Caco-2 (cell line): ENCODE measurements at places on chromosomes 3 and 15. TPM values are rescaled to one million over a fixed set of nuclear protein-coding genes. Genes with fewer than 3 reads are reported as not detected.

Gene CHRM5
- not detected in 2 replicates for total RNA-seq

DNA sequence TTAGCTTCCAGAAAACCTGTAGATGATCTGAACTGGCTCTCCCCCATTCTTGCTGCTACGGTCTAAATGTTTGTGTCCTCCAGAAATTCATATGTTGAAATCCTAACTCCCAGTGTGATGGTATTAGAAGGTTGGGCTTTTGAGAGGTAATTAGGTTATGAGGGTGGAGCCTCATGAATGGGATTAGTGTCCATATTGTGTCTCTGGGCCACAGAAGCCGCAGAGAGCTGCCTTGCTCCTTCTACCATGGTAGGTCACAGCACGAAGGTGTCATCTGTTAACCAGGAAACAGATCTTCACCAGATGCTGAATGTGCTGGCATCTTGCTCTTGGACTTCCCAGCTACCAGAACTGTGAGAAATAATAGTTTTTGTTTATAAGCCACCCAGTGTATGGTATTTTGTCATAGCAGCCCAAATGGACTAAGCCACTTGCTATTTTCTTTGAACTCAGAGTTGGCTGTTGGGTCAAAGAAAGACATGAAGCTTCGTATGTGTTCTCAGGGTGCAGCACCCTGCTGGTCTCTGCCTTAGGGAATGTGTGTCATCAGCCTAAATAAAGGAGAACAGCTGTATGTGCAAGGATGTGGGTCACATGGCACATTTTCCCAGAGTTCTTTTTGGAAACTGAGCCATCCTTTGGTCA lies 317.5 kb upstream of the SLCO3A1 start:
- DNase-seq = no peak
- peaks cover 37% of the 10 kb centered on the region for H3K4me1 ChIP-seq
- no peak overlapping the region for H3K4me3 ChIP-seq
- H3K27me3 ChIP-seq = no peaks in the 10 kb centered on the region

DNA sequence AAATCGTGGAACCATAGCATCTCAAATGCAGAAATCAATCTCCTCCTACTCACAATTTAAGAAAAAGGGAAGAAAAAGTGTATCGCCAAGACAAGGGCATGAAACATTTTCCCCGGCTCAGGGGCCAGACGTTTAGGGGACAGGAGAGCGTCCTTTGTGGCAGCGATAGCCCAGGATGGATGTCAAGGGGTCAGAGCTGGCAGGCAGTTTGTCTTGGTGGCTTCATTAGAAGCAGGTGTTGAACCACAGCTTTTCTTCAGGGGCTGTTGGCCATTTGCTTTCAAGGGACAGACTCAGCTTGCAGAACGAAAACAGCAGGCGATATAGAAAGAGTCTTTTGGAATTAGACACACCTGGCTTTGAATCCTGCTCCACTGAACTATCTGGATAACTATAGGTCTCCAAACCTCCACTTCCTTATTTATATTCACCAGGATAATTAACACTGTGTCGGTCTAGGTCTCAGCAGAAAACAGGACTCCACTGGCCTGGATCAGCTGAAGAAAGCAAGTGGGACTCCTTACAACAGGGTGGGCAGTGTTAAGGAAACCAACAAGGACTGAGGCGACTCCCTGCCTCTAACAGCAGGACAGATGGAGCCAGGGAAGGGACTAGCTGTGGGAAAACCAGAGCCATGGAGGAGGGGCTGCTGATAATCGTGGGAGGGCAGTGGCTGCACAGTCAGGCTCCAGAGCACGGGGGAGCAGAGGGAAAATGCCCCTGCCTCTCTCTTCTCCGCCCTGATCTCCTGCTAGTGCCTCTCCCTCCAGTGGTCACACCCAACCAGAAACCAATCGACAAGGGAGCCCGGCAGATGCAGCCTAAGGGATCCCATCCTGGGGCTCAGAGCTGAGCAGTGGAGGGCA lies 123.6 kb downstream of the LIPC start:
- H3K36me3 ChIP-seq = no peaks in the 10 kb centered on the region
- peak; percentile 34 for DNase-seq
- no peak overlapping the region for H3K27ac ChIP-seq
- H3K4me1 ChIP-seq = peaks cover 18% of the 10 kb centered on the region; the same call in 1 of the 2 replicates
- no peaks in the 10 kb centered on the region for H3K27me3 ChIP-seq
- no peak overlapping the region for H3K4me3 ChIP-seq

Gene SPSB4
- total RNA-seq = not detected in 2 replicates

Gene CISH
- 2.9 and 3.4 TPM in 2 replicates for total RNA-seq

Gene PARP15
- total RNA-seq = 0.07 TPM in 1 of 2 replicates, not detected in the other

Gene FANCD2OS
- total RNA-seq = not detected in 2 replicates

DNA sequence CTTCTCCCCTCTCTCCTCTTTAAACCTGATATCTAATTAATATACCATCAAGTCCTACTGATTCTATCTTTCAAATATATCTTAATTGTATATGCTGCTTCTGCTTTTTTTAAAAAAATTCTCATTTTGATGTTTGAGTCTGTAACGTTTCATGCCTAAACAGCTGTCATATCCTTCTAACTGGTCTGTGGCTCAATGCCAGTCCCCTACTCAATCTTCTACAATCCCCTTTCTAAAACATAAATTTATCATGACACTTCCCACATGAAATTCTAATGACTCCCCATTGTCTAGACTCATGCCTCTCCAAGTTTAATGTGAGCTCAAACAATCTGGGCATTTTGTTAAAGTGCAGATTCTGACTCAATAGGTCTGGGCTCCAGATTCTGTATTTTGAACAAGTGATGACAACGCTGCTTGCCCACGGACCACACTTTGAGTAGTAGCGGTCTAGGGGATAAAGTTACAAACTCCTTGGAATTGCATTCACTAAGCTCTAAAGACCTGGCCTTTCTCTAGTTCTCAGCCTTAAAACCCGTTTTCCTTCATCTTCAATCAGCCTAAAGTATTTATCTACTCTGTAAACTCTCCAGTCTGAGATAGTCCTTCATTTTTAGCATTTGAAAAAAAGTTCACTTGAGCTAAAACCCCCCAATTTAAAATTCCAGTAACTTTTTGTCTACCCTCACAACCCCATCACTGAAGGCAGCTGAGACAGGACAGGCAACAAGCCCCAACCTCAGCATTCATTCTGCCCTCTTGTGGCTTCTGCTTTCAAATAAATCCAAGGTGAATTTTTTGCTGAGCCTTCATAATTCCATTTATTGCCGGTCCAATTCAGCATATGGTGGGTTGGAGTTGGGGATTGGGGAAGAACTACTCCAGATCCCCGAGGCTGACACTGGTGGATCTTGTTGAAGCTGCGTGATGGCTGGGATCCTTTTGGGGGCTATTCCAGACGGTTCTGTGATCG lies 88.1 kb upstream of the THRB start:
- no peak overlapping the region for H3K27ac ChIP-seq
- H3K4me1 ChIP-seq = no peaks in the 10 kb centered on the region
- H3K27me3 ChIP-seq = no peaks in the 10 kb centered on the region
- H3K4me3 ChIP-seq = no peak overlapping the region

GRCh38 chr3:105260385-105260784 lies 106.3 kb upstream of the ALCAM start:
- H3K4me3 ChIP-seq = no peak overlapping the region
- H3K27me3 ChIP-seq = no peaks in the 10 kb centered on the region
- DNase-seq = no peak
- no peaks in the 10 kb centered on the region for H3K4me1 ChIP-seq
- H3K36me3 ChIP-seq = no peaks in the 10 kb centered on the region

GRCh38 chr3:179672918-179673317 lies 20.1 kb downstream of the USP13 start:
- DNase-seq = no peak
- H3K4me1 ChIP-seq = peaks cover 10% of the 10 kb centered on the region; the same call in 1 of the 2 replicates
- H3K36me3 ChIP-seq = no peaks in the 10 kb centered on the region
- no peaks in the 10 kb centered on the region for H3K27me3 ChIP-seq
- H3K4me3 ChIP-seq = no peak overlapping the region

- DNase-seq = no peak
- no peak overlapping the region for H3K4me3 ChIP-seq
- H3K27me3 ChIP-seq = no peaks in the 10 kb centered on the region
- no peaks in the 10 kb centered on the region for H3K36me3 ChIP-seq
- no peak overlapping the region for H3K27ac ChIP-seq
Measured at GRCh38 chr3:75863130-75863529, 77.8 kb upstream of the ZNF717 start.

DNA sequence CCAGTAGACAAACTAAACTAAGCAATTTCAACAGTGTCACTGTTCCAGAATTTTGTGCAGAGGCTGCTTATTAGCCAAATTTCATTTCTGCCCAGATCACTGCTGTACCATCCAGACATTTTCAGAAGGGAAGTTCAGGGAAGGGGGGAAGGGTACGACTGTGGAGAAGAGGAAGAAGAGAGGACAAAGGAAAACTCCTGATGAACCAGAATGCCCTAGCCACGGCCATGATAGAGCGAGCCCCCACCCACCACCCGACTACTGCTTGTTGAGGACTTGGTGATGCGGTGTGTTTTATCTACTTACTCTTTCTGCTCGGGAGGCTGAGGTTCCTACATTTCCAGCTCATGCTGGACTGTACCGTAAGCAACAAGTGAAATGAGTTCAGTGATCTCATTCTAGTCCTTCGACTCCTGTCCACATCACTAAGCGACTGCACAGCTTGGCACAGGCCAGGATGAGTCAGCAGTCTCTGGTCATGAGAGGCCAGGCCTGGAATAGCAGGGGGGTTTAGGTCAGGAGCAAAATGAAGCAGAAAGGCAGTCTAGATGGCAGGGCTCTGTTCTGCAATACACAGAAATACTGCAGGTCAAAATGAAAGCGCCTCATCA lies 330.8 kb downstream of the TIGIT start:
- H3K4me1 ChIP-seq = peaks cover 11% of the 10 kb centered on the region
- H3K36me3 ChIP-seq = no peaks in the 10 kb centered on the region
- peak overlapping the region; percentile 25 for H3K27ac ChIP-seq
- H3K4me3 ChIP-seq = no peak overlapping the region
- DNase-seq = no peak

- no peak overlapping the region for H3K27ac ChIP-seq
- H3K4me3 ChIP-seq = no peak overlapping the region
- H3K36me3 ChIP-seq = no peaks in the 10 kb centered on the region
- no peaks in the 10 kb centered on the region for H3K4me1 ChIP-seq
- no peaks in the 10 kb centered on the region for H3K27me3 ChIP-seq
Measured at GRCh38 chr3:37779289-37780152, 82.2 kb upstream of the CTDSPL start.

Gene CNTN3
- not detected in 2 replicates for total RNA-seq

DNA sequence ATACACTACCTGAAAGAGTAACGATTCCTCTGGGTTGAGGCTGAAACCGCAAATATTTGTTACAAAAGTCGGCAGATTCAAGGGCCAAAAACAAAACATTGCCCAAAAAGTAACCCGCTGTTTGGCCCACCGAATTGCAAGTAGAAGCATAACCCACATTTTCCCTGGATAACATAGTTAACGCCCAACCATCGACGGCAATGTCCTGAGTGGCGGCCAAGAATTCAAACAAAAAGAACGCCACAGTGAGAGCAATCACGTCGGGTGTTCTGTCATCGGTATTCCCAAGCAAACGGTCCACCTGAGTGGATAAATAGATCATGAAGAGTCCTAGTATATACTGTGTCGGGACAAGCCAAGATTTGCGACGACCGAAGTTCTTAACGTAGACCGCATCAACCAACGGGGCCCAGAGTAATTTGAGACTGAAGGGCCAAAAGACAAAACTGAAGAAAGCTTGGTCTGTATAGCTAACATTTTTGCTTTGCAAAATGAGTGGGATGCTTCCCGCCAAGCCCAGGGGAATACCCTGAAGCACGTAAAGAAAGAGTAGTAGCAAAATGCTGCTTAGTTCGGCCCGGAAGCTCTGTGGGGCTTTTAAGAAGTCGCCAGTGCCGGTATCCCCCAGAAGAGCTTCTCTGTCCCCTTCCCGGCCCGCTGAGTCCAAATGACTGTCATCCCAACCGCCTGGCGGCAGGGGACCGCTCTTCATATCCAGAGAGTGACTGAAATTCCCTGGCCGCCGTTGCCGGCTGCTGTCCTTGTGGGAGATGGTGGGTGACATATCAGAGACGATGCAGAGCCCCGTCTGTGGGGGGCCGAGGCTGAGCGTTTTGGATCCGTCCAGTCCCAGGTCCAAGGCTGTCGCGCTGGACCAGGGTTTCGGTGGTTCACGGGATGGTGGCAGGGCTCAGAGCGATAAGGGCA lies 750 bp downstream of the SLC33A1 start:
- peaks cover 11% of the 10 kb centered on the region; the same call in 1 of the 2 replicates for H3K4me1 ChIP-seq
- peak overlapping the region; percentile 95 for H3K27ac ChIP-seq
- H3K27me3 ChIP-seq = no peaks in the 10 kb centered on the region
- DNase-seq = peak; percentile 45
- H3K4me3 ChIP-seq = peak overlapping the region; percentile 95
- H3K36me3 ChIP-seq = no peaks in the 10 kb centered on the region

DNA sequence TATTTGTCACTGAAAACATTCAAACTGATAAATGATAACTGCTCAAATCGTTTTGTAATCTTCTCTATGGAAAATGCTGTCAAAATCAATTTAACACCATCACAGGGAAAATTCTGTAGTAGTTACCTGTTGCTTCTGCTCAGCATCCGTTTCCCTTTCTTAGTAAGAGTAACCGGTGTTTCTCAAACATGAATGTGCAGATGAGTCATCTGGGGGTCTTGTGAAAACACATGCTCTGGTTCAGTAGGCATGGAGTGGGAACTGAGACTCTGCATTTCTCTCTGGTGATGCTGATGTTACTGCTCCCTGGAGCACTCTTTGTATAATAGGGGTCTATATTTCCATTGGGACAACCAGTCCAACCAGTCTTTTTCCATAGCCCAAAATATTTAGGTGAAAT lies 145.1 kb downstream of the SEMA6D start:
- no peak overlapping the region for H3K27ac ChIP-seq
- no peaks in the 10 kb centered on the region for H3K27me3 ChIP-seq
- DNase-seq = no peak
- no peaks in the 10 kb centered on the region for H3K4me1 ChIP-seq

DNA sequence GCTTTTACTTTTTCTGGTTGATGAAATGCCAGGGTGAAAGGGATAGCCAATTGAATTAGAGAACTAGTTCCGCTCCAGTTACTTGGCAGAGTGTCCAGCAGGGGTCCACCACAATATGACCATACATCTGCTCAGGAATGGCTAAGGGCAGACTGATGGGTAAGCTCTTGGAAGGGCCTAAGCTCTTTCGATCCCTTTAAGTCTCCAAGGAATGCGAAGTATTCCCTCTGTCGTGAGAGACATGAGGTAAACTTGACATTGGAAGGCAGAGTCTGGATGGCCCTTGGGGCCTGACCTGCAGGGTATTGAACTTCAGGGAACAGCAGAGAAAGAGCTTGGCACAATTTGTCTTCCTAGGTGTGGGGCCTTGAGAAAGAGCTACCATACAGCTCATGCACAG lies 805.8 kb downstream of the PLOD2 start:
- DNase-seq = no peak
- no peaks in the 10 kb centered on the region for H3K36me3 ChIP-seq
- H3K27ac ChIP-seq = no peak overlapping the region
- no peaks in the 10 kb centered on the region for H3K27me3 ChIP-seq
- H3K4me3 ChIP-seq = no peak overlapping the region

Gene CRTAP
- total RNA-seq = 144 and 151 TPM in 2 replicates

Gene ITIH4
- 3.7 and 4.1 TPM in 2 replicates for total RNA-seq

Gene IL17RE
- total RNA-seq = 77.3 and 82.9 TPM in 2 replicates

DNA sequence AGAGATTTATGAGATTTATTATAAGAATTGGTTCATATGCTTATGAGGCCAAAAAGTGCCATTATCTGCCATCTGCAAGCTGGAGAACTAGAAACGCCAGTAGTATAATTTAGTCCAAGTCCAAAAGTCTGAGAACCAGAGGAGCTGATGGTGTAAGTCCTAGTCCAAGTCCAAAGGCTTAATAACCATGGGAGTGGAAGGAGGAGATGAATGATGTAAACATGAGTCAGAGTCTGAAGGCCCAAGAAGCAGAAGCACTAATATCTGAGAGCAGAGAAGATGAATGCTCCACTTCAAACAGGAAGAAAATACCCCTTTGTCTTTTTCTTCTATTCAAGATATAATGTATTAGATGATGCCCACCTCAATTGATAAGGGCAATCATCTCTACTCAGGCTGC lies 185.7 kb downstream of the CGGBP1 start:
- no peaks in the 10 kb centered on the region for H3K4me1 ChIP-seq
- no peaks in the 10 kb centered on the region for H3K27me3 ChIP-seq
- H3K27ac ChIP-seq = no peak overlapping the region
- no peak overlapping the region for H3K4me3 ChIP-seq
- DNase-seq = no peak

Gene TGM5
- total RNA-seq = not detected in 2 replicates
